ENCODE measurements at places on chromosomes 12 and 14. TPM values are rescaled to one million over a fixed set of nuclear protein-coding genes. Genes with fewer than 3 reads are reported as not detected.

Gene PMEL
- 1.7 TPM for total RNA-seq

Gene DPF3
- total RNA-seq: 32.8 TPM

Gene RNF212B
- total RNA-seq: not detected

Gene CLEC4D
- not detected for total RNA-seq

Gene TSHR
- not detected for total RNA-seq

Gene HOXC12
- total RNA-seq: not detected

Gene ADGRD1
- total RNA-seq: not detected

Gene SLC7A8
- not detected for total RNA-seq

Gene HHIPL1
- total RNA-seq: 0.56 TPM

Gene POTEG
- total RNA-seq: not detected

Gene FERMT2
- 217 TPM for total RNA-seq

Gene SMIM10L1
- 4.7 TPM for total RNA-seq

Gene GPRC5A
- 49.7 TPM for total RNA-seq

Gene MMP19
- 8.6 TPM for total RNA-seq

Gene DEPDC4
- 0.72 TPM for total RNA-seq

Gene LRRC43
- not detected for total RNA-seq

Gene DHRS2
- total RNA-seq: 0.18 TPM

Gene ST8SIA1
- not detected for total RNA-seq

Gene SOX5
- total RNA-seq: 11.9 TPM

Gene PLEKHG7
- total RNA-seq: under 0.01 TPM

Gene KIF5A
- total RNA-seq: 0.18 TPM

Gene ATXN2
- total RNA-seq: 20.6 TPM

Gene CD163L1
- 1.6 TPM for total RNA-seq

Gene IL22
- not detected for total RNA-seq

Gene TGFB3
- total RNA-seq: 2.2 TPM

Gene TAS2R8
- total RNA-seq: not detected

Gene SLCO1B3
- not detected for total RNA-seq

Gene MFAP5
- total RNA-seq: 0.90 TPM
